Stimulated activated CD8-positive, alpha-beta memory T cell treated with anti-CD3 and anti-CD28 coated beads, Interleukin-7, amount 100 ng/mL, for 4 hours (primary cell): ENCODE measurements at places on chromosomes 1 and 21.

- DNase-seq = no peak
Measured at GRCh38 chr21:45364468-45365185, 40.3 kb upstream of the COL18A1 start.

DNA sequence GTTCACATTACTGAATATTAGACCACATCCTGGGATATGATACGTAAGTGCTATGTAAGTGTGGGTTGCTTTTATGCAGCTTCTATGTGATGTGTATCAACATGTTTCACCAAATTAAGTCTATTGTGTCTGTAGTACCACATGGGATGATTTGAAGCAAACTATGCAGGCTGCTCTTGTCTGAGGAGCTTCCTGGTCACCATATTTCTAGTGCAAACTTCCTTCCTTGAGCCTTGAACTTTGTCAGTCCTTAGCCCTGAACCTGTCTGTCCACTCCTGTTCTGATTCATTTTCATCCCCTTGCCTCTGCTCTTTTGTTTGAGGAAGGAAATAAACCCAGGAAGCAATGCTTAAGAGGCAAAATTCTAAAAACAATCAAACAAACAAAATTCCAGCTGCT is 117.5 kb upstream of the VANGL1 start:
- DNase-seq = no peak

DNA sequence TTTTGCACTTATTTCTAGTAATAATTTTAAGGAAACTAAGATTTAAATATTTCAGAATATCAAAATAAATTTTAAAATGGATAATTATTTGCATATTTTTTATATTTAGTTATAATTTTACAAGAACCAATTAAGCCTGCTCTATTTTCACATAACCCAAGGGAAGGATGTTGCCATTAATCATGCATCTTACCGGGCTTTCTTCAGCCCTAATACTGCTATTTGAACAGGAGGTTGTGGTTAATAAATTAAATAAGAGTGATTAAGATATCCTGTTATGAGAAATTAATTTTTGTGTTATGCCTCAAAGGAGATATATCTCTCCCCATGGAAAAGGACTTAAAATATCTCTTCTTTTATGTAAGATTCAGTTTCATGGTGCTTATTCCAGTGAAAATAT is 1415.8 kb upstream of the B3GALT2 start:
- DNase-seq = no peak

DNA sequence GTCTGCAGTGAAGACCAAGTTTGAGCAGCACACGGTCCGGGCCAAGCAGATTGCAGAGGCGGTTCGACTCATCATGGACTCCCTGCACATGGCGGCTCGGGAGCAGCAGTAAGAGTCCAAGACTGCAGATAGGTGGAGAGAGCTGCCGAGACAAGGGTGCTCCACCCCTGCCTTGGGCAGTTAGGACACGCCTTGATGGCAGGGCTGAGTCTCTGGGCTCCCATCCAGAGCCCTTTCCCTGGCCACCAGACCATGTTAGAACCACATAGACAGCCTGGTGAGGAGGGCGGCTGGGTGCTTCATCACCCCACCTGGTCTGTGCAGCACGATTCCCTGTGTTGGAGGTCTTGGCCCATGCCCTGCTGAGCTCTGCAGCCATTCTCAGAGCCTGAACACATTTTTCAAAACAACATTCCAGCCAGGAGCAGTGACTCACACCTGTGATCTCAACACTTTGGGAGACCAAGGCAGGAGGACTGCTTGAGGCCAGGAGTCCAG is 17.3 kb upstream of the MIIP start:
- DNase-seq = no peak

GRCh38 chr21:29350246-29350779 is 51.6 kb downstream of the BACH1 start:
- DNase-seq = no peak

- DNase-seq = peak; percentile 55
Measured at GRCh38 chr21:45152265-45152746, 77.9 kb downstream of the ADARB1 start.

- DNase-seq = no peak
Measured at GRCh38 chr1:103459346-103459745, 66.2 kb upstream of the RNPC3 start.

DNA sequence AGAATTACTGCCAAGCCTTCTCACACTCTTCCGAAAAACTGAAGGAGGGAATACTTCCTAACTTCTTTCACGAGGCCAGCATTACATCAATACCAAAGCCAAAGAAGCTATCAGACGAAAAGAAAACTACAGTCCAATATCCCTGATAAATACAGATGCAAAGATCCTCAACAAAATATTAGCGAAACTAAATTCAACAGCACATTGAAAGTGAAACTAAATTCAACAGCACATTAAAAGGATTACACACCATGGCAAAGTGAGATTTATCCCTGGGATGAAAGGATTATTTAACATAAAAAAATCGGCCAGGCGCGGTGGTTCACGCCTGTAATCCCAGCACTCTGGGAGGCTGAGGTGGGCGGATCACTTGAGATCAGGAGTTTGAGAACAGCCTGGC is 176.8 kb downstream of the FAF1 start:
- no peak for DNase-seq

- DNase-seq = no peak
Measured at GRCh38 chr1:16014509-16015482, 3.0 kb downstream of the HSPB7 start.

DNA sequence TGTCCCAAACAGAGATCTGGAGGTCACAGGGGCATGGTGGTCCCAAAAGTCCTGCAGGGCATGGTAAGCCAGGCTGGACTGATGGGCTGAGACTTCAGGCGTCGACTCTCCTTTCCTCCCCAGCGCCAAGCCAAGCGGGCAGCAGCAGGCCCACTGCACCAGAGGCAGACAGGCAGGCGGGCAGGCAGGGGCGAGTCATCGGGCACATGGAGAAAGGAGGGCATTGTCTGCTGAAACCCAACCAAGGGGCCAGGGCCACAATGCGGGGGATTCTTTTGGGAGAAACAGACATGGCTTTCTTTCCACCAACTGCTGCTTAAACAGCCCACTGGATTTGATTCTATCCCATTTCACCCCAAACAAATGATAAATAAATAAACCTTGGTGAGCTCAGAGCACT is 46.2 kb downstream of the TRABD2B start:
- no peak for DNase-seq

DNA sequence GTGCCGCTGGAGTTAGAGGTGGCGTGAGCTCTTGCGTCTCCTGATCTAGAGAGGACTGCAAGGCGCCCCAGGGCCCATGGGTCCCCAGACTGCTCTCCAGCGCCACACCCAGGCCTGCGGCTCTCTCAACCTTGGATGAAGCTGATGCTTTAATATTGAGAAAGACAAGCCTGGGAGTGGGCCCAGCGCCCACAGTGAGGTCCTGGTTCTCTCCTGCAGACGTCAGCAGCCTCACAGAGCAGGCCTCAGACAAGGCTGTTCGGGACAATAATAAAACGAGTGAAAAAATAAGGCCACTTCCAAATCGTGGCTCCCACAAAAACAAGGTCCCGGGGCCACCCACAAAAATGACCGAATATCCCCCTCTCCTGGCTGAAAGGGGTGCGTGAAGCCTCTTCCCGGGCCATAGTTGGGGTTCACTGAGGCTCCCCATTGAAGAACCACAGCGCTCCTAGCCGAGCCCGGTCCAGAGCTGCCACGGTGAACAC is 6.0 kb upstream of the DNMT3L start:
- no peak for DNase-seq

GRCh38 chr21:35974775-35975174 is 85.6 kb downstream of the SETD4 start:
- no peak for DNase-seq

- DNase-seq = no peak
Measured at GRCh38 chr1:244100704-244101453, 49.8 kb downstream of the ZBTB18 start.

DNA sequence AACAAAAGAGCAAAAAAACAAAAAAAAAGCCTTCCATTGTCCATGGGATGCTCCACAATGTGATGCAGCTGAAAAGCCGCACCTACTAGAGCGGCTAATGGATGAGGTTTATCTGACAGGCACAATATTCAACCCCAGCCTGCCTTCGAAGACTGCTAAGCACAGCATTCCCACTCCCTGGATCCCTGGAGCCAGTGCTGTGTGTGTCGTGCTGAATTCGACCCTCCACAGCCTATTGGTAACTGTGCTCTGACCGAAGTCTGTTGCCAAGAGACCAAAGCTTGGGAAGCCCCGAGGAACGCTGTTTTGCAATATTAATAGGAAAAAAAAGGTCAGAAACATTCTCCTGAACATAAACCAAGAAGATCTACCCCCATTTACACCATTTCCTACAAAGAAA is 57.2 kb upstream of the PUM1 start:
- no peak for DNase-seq

DNA sequence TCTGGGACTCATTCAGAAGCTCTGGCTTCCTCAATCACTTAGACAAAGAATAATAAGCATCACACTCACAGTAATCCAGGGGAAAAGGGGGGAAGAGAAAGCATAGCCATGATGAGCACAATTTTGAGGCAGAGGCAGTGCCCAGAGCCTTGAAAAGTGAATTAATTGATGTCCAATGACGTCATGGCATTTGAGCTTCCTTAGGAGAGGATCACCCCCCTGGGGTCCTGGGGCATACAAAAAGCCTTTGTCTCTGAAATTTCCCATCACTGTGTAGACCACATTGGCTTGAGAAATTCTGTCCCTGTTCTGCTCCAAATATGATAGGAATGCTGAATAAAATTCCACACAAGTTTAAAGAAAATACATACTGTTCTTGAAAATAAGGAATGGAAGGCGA is 84.3 kb upstream of the COA6 start:
- no peak for DNase-seq

DNA sequence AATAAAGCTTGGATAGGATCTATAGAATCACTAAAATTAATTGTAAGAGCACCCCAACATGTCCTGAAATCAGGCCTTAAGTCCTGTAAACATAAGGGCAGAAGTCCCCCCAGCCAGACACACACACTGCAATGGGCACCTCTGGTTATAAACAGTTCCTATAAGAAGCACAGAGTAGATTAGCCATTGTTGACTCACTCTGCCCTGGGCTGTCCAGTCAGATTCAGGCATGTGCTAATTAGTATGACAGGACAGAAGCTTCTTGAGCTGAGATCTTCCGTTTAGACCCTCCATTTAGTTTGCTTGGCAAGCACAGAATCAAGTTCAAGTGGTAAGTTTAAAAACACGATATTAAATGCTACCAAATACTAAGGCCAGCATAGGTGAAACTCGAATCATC is 11.8 kb upstream of the DENND1B start:
- no peak for DNase-seq

DNA sequence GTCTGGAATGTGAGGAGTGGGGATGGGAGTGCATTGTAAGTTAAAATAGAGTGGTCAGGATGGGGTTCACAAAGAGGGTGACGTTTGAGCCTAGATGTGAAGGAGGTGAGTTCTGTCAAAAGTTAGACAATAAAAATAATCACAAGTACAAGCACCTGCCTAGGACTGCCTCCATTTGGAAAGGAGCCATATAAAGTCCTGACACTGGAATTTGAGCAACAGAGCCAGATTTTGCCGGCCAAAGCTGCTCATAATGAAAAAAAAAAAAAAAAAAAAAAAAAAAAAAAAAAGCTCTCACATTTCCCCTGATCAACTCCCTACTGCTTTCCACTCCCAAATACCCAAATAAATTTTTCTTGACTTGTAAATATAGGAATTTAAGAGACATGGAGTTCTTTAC is 4.1 kb downstream of the PALMD start:
- no peak for DNase-seq

DNA sequence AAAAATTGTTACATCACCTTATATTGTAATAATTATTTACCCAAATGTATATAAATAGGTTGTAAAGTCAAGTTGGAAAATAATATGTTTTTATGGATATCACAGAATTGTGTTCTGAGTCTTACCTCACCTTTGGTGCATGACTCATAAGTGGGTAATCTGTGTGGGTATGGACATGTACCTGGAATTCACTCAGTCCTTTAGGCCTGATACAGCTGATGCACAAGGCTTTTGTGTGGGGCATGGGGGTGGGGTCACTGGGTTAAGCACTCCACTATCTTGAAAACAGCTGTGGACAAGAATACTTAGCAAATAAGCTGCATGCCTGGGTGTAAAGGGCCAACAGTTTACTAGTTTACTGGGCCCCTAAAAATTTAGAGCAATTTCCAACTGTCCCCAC is 34.4 kb downstream of the INKA2 start:
- no peak for DNase-seq

GRCh38 chr1:40338745-40339419 is 21.8 kb upstream of the COL9A2 start:
- DNase-seq = peak; percentile 76

- peak; percentile 24 for DNase-seq
Measured at GRCh38 chr21:43866260-43866629, 1.2 kb downstream of the AGPAT3 start.

DNA sequence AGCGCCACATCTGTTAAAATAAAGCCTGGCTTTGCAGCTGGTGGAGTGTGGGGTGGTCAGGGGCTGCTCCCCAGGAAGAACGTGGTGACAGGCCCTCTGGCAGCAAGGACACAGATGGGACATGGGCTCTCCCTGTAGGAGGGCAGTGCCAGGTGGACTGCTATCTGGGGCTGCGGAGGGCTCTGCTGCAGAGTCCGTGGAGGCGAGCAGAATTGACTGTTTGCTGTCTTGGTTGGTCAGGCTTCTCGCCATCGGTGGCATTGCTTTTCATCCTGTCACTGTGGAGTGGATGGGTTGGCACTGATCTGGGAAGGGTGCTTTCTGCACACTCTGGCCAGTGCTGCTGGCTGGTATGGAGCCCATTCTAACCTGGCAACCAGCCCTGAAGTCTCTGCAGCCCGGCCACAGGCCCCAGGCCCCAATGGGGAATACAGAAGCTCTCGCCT is 103.0 kb downstream of the LAMC2 start:
- no peak for DNase-seq

DNA sequence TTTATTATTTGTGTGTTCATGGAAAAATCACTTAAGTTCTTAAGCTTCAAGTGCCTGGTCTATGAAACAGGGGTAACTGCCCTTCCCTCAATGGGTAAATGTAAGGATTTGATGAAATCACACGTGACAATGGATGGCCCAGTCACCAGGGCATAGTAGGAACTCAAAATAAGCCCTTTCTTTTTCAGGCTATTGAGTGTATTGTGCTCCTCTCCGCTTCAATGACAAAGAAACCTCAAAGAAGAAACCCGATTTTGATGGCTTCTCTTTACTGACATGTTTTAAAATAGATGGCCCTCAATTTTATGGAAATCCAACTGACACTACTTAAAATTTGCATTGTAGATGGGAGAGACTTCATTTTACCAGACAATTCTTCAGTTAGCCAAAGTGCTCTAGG is 543.5 kb downstream of the OMA1 start:
- no peak for DNase-seq

- DNase-seq = no peak
Measured at GRCh38 chr1:117003223-117003875, 1.8 kb downstream of the CD101 start.

DNA sequence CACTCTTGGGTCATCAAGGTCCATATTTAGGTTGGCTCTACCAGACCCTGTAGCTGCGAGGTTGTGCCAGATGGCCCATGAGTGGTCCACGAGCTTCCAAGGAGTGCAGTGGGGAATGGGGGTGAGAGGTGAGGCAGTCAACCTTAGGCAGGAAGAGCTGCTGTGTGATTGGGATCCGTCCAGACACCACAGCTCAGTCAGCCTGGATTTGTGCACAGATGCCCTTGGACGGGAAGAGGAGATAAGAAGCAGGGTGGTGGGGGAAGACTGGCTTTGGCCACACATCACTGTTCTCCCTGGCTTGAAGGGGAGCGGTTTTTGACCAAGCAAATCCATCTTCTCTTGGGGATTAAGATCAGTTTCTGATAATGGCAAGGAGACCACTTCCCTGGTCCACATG is 130.6 kb downstream of the IGSF21 start:
- no peak for DNase-seq

- DNase-seq = no peak
Measured at GRCh38 chr1:201686714-201687455, 142.1 kb upstream of the IPO9 start.

GRCh38 chr21:14488672-14489204 is 57.4 kb downstream of the SAMSN1 start:
- DNase-seq = no peak
